Hematopoietic multipotent progenitor cell treated with erythropoietin and hydrocortisone succinate and interleukin-3 and kit ligand, for 15 days (in vitro differentiated cells): ENCODE measurements at places on chromosomes 12 and 14.
A peak's percentile ranks its signal among the peaks of the same experiment; 100 is the strongest.

- DNase-seq = no peak
Measured at GRCh38 chr12:127888943-127889719, 377.8 kb upstream of the TMEM132C start.

DNA sequence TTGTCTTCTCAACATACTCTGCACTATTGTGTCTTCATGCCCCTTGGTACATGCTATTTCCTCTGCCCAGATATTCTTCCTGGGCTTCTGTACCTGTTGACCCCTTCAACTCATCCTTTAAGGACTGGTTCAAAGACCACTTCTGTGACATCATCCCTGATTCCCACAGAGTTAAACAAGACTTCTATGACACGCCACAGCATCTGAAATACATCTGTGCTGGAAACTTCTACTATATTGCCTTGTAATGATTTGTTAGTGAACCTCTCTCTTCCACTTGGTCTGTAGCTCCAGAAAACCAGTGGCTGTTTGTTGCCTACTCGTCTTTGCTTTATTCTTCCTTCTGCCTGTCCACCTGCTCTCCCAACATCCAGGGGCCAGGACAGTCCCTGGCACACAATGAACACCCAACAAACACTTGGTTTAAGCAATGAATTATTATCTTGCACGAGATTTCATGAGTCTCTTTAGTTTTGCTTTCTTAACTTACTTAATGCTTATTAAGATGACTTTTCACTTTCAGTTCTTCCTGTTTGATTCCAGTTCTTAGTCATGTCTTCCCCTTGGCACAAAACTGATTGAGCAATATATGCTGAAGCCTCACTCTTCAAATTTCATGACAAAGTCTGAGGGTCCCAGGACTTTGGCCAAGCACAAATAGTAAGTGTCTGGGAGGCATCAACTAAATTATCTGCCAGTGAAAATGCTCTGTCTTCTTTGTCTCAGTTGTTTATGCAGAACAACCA lies 485.9 kb downstream of the APAF1 start:
- no peak for DNase-seq

GRCh38 chr14:88424573-88424972 lies 39.1 kb downstream of the SPATA7 start:
- no peak for DNase-seq

DNA sequence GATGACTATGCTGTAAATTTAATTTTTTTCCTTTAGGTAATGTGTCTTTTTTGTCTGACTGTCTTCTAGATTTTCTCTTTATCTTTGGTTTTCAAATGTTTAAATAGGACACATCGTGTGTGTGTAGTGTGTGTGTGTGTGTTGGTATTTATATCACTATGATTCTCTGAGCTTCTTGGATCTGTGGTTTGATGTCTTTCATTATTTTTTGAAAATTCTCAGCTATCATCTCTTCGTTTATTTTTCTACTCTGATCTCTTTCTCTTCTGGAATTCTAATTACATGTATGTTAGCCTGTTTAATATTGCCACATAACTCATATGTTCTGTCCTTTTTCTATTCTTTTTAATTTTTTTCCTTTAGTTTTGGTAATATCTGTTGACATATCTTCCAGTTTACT lies 73.5 kb upstream of the OR10AD1 start:
- no peak for DNase-seq

DNA sequence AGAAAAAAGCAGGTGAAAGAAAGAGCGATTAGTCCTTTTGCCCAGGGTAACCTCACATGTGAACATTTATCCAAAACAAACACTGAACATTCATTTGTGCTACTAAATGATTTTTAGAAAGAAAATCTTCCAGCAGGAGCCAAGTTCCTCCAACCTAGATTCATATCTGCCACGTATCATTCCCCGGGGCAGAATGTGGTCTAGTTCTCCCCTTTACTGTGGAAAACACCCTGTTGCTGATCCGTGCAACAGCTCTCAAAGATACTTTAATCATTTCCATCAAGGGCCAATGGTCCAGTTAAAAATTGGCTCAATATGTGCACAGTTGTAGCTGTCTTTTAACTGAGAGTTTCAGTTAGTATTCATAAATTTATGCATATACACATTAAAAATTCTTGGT lies 479.1 kb downstream of the ATP23 start:
- no peak for DNase-seq

- DNase-seq = no peak
Measured at GRCh38 chr12:12087693-12088034, 16.9 kb downstream of the BCL2L14 start.

GRCh38 chr14:91167380-91167770 lies 53.5 kb downstream of the DGLUCY start:
- no peak for DNase-seq

DNA sequence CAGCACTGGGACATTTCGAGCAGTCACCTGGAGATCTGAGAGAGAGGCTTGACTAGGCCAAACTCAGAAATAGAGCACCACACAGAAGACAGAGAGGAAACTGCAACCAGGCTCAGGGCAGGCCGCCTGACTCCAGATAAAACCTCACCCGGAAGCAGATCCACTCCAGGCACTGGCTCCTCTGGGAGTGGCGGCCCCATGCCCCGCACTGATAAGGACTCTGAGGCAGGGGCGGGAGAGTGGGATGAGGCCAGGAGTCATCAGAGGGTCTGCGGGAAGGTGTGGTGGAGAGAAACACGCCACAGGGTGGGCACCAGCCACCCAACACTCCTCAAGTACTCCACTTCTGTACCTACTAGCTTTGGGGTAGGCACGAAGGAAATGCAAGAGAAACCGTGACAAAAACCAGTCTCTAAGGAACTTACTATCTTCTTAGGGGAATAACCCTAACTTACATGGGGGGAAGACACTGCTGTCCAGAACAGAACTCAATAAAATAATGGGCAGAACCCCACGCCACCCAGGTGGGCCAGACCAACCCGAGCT lies 71.3 kb downstream of the CHGA start:
- no peak for DNase-seq

GRCh38 chr12:21026302-21026701 lies 104.7 kb upstream of the SLCO1B1 start:
- DNase-seq = no peak

DNA sequence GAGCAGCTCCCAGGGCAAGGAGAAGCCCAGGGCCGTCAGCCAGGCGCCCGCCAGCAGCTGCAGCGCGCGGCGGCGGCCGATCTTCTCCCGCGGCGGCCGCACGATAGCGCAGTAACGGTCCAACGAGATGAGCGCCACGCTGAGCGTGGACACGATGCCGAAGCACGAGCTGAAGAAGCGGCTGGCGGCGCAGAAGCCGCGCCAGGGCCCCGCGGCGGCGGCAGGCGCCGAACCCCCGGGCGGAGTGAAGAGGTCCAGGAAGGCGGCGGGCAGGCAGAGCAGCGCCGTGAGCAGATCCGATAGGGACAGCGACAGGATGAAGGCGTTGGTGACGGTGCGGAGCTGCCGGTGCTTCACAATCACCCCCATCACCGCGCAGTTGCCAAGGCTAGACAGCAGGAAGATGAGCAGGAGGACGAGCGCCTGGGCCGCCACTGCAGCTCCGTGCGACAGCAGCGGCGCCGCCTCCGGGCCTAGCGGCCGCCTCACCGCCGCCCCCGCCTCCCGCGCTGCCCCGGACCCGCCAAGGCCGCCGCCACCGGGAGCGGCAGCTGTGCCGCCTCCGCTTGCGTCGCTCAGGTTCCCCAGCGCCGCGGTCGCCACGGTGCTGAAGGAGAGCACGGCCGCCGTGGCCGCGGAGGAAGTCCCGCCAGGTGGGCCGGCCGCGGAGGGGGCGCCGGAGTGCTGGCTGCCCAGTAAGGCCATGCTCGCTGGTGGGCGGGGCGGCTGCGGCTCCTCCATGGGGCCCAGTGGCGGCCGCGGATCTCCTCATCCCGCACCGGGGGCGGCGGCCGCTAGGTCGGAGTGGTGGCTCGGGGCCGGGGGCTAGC lies 479 bp downstream of the GPR135 start:
- no peak for DNase-seq

GRCh38 chr12:47766502-47767215 lies 6.4 kb upstream of the SLC48A1 start:
- DNase-seq = no peak

DNA sequence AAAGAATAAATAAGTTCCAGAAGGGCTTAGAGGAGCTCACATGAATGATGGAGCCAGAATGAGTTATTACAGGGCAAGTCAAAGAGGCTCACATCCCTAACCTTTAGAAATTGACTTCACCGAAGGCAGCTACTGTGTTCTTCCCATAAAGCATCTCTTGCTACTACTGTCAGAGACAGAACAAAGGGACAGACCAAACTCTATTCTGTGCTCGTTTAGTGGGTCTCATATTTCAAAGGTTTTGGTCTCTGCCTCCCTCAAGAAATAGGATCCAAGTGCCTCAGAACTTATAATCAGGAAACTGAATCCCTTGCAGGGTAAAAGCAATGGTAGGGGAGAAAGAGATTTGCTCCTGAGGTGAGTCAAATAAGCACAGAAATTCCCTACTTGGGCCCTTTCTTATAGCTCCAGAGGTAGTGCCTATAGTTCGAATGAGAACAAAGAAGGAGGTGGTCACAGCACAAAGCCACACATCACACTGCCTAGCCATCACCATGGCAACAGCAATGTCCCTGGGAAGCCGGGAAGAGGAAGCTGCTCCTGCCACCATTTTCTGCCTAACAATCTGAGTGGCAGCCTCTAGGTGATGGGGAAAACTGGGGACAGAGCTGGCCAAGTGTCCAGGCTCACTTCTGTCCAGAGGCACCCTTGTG lies 294.9 kb downstream of the FOXN3 start:
- no peak for DNase-seq

GRCh38 chr14:100662879-100663760 lies 63.6 kb upstream of the DLK1 start:
- peak; percentile 79 for DNase-seq

DNA sequence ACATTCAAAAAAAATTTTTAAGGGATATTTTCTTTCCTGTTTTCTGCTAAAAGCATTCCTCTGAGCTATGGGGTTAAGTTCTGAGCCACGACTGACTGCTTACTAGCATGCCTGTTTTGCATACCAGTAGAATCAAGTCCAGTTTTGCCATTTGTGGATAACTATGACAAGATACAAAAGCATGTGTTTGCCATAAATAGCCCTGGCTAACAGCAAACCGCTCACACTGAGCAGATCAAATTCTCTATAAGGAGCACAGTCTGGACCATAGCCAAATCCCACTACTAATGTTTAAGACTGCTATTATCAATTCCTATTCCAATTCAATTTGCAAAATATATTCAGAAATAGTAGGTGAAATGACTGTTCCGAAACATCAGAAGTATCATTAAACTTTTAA lies 3.2 kb downstream of the CFL2 start:
- DNase-seq = no peak

GRCh38 chr14:59483363-59483762 lies 845 bp downstream of the L3HYPDH start:
- DNase-seq = no peak
